Fibroblast of skin of right quadriceps (primary cell): ENCODE measurements at places on chromosomes 6 and 20.
A peak's percentile ranks its signal among the peaks of the same experiment; 100 is the strongest.

DNA sequence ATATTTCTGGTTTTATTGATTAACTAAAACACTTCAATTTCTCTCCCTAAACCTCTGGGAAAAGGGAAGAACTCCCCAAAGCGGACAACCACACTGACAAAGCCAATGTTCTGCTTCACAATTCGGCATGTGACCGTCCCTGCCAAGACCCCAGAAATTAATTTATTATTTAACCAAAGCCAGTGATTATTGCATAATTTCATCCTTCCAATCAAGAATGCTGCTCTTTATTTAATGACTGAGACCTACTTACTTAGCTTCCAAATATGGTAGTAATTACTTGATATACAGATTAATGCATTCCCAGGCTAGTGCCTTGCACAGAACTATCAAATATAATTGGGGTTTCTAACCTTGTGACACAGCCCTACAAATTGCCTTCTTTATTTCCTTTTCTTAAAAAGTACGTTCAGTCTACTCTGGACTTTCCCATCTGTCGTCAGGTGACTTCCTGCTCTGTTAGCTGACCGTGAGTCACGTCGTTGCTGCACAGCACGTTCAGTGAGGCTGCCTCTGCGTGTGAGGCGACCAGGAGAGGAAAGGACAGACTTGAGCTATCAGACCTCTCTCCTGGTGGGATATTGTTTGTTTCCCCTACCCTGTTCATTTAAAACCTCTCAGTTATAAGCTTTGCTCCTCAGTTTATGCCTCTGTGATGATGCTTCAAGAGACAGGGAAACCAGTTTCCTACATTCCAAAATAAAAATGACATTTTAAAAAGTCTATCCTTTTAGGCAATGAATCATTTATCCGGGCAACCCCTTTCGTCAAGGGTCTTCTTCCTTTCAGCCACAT is 55.7 kb upstream of the TNFAIP3 start:
- peak; percentile 74 for DNase-seq

- no peak for DNase-seq
These were observed 34.0 kb downstream of the CPNE5 start for GRCh38 chr6:36805096-36805797.

GRCh38 chr20:834151-834746 is 734 bp downstream of the FAM110A start:
- DNase-seq, result no peak

DNA sequence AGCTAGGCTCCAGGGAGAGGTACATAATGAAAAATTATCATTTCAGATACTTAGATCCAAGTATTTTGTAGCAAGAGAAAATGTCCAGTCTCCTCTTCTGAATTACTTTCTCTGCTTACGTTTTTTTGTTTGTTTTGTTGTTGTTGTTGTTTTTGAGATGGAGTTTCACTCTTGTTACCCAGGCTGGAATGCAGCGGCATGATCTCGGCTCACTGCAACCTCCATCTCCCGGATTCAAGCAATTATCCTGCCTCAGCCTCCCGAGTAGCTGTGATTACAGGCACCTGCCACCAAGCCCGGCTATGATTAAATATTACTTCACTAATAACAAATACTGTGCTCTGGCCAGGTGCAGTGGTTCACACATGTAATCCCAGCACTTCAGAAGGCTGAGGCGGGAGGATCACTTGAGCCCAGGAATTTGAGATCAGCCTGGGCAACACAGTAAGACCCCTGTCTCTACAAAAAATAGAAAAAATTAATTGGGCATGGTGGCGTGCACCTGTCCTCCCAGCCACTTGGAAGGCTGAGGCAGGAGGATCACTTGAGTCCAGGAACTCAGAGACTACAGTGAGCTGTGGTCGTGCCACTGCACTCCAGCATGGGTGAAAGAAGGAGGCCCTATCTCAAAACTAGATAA is 155.0 kb upstream of the JARID2 start:
- no peak for DNase-seq

DNA sequence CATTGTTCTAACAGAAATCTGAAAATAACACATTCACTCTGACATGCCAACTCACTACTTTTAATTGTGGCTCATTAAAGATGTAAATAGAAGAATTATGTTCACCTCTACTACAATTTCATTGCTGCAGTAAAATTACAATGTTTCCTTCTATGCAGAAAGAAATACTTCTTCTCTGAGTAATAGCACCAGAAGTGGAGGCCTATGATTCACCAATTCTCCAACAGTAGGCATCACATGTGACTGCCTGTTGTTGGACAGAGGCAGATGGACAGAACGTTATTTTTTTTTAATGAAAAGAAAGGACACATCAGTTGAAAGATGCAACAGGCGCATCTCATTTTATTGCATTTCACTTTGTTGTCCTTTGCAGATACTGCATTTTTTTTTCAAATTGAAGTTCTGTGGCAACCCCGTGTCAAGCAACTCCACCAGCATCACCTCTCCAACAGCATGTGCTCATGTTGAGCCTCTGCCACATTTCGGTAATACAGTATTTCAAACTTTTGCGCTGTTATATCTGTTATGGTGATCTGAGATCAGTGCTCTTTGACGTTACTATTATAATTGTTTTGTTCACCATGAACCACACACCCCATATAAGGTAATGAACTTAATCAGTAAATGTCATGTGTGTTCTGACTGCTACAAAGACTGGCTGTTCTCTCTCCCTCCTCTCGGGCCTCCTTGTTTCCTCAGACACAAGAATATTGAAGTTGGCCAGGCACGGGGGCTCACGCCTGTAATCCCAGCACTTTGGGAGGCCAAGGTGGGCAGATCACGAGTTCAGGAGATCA is 121.4 kb downstream of the ATXN1 start:
- DNase-seq, result peak; percentile 88

- DNase-seq, result peak; percentile 36
These were observed 5.1 kb downstream of the DEF6 start for GRCh38 chr6:35302604-35303241.

- no peak for DNase-seq
These were observed 57.0 kb downstream of the FRK start for GRCh38 chr6:116003668-116004067.

- no peak for DNase-seq
These were observed 75.4 kb downstream of the GRM4 start for GRCh38 chr6:34070315-34071135.

- no peak for DNase-seq
These were observed 142.1 kb downstream of the CD83 start for GRCh38 chr6:14259594-14260152.

DNA sequence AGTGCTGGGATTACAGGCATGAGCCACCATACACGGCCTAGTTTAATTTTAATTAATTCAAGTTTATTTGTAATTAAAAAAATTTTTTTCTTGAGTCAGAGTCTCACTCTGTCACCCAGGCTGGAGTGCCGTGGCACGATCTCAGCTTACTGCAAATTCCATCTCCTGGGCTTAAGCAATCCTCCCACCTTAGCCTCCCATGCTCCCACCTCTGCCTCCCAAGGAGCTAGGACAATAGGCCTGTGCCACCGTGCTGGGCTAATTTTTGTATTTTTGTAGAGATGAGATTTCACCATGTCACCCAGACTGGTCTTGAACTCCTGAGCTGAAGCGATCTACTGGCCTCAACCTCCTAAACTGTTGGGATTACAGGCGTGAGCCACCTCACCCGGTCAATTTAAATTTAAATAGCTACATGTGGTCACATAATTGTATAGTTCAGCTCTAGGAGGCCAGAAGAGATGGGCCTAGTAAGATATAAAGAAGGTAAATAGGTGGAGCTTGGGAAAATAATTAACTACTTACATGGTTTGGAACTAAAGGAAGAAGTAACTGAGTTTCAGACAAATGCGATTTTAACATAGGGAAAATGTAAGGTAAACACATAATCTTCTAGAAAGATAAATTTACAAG is 220.0 kb upstream of the CITED2 start:
- DNase-seq, result no peak

- DNase-seq, result no peak
These were observed 56.6 kb downstream of the PHF20 start for GRCh38 chr20:35828434-35828833.

DNA sequence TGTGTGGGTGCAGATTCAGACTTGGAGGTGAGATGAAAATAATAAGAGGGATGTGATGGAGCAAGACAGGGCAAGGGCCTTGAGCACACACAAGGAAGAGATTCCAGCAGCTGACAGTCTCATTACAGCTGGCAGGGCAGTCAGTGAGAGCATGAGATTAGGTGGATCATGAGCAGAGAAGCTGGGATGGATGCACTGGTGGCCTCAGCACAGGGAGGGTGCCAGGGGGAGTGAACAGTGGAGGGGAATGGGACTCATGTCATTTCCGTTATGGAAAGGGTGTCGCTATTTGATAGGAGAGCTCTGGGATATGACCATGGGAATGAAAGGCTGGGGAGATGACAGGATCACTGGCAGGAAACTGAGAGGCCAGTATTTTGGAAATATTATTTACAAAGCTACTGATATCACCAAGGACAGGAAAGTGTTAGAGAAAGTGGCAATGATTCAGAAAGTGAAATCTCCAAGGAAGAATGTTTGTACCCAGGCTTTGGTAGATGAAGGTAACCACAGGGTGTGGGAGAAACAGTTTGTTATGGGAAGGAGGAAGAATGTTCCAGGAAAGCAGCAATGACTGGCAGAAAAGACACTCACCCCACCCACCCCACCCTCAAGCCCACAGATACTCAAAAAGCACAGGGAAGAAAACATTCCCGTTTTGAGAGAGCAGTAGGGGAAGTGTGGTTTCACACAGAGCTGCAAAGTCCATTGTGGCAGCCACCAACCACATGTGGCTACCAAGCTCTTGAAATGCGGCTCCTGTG is 214.7 kb upstream of the PROKR2 start:
- DNase-seq, result peak; percentile 17

GRCh38 chr6:105560611-105561066 is 157.8 kb upstream of the PREP start:
- DNase-seq, result peak; percentile 50

GRCh38 chr6:37588735-37589108 is 89.0 kb upstream of the CCDC167 start:
- DNase-seq, result no peak

DNA sequence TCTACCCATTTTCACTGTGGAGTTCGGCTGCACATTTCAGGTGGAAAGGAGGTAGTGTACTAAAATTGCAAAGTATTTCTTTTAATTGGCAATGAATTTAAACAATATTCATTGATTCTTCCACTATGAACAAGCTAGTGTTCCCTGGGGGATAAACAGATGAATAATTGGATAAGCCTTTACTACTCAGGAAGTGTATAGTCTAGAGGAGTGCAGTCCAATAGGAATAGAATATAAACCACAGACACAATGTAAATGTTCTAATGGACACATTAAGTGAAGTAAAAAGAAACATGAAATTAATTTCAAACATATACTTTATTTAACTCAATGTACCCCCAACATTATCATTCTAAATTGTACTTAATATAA is 28.7 kb downstream of the SGK1 start:
- DNase-seq, result no peak

- DNase-seq, result peak; percentile 31
These were observed 17.7 kb upstream of the TNFAIP3 start for GRCh38 chr6:137849181-137849980.

- DNase-seq, result no peak
These were observed 6.7 kb upstream of the LCA5 start for GRCh38 chr6:79543886-79544285.

DNA sequence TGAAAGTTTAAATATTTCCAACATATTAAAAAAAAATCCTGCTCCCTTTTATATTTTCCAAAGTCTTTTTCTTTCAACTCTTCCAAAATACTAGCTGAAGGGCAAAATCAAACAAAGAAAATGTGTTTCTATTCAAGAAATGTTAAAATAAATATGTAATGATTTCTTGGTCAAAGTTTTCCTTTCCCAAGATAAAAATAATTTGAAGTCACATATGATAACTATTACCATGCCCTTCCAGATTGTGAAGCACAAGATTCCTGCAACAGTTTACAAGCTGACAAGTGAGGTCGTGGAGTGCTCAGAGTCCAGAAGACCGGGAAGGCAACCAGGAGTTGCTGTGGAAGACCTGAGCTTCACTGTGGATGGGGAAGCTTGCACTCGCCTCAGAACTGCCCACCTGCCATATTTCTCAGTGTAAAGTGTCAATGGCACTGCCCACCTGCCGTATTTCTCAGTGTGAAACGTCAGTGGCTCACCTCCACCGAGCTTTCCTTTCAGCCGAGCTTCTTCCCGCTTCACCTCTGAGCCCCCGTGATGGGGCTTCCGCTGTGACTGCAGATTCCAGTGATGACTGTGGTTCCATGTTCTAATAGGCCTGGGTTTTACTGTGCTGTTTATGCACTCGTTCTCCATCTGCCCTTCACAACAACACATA is 160.5 kb downstream of the THBS2 start:
- no peak for DNase-seq

DNA sequence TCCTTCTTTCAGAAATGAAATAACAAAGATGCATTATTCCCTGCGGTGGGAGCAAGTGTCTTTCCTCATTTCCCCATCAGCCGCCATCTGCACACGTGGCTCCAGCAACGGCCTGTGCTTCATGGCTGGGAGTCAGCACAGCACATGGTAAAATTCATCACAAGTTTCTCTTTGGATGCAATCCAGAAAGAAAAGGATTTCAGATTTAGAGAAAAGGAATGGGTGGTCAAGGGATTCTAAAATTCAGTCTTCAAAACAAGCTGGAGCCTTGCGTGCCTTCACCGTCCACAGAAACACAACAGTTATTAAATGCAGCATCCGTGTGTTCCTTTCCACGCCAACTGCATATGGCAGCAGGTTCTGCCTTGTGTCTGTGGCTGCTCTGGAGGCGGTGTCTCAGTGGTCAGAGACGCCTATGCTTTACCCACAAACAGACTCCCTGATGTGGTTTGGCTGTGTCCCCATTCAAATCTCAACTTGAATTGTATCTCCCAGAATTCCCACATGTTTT is 107.6 kb downstream of the THBS2 start:
- peak; percentile 68 for DNase-seq

- DNase-seq, result no peak
These were observed 4.5 kb upstream of the FASTKD5 start for GRCh38 chr20:3164043-3164762.

DNA sequence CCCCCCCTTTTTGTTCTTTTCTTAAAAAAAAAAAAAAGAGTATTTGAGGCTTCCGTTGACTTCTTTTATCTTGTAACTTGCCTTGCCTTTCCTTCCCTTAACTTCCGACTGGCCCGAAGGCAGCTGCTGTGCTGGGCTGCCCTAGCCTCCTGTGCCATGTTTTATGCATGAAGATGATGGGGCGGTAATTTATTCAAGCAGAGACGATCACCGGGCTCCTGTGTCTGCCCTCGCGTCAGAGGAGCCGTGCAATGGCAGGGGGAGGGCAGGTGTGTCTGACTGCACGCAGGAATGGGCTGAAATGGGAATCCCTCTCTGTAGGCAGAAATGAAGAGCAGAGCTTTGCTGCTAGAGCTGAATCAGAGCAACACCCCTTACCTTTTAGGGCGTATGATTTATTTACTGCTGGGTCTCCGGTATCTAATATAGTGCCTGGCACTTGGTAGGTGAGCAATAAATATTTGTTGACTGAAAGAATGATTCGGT is 106.3 kb upstream of the RIPOR2 start:
- DNase-seq, result no peak
